ENCODE measurements at places on chromosomes 4 and X. TPM values are rescaled to one million over a fixed set of nuclear protein-coding genes. Genes with fewer than 3 reads are reported as not detected.

DNA sequence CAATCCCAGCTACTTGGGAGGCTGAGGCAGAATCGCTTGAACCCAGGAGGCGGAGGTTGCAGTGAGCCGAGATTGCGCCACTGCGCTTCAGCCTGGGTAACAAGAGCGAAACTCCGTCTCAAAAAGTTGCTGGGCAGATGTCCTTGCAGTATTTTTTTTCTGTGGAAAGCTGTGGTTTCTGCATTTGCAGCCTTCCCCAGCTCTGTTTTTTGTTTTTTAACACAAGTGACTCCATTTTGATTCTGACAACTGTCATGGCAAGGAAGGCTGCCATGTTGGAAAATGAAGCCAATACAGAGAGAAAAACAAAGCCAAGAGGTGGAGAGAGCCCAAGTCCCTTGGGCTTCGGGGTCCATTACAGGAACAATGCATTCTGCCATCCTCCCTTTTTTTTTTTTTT lies 11.7 kb upstream of the SLC10A3 start:
- DNase-seq = no peak

- no peak for DNase-seq
Measured at GRCh38 chrX:19879735-19880378, 7.5 kb downstream of the SH3KBP1 start.

DNA sequence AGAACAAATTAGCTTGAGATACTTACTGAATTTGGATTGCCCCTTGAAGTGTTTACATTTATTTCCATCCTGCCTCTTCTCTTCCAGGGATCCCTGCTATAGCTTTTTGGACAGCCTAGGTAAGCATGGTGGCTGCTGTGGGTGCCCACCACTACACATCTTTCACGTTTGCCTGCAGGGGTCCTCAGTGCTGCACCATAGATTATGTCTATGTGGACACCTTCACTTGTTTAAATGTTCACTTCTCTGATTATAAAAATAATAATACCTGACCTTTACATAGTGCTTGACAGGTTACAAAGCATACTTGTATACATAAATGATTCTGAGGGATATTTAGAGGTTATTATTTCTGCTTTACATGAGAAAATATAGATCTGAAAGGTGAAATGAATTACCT lies 67.9 kb upstream of the SLC4A4 start:
- no peak for DNase-seq

- no peak for DNase-seq
Measured at GRCh38 chr4:53994382-53995102, 69.9 kb downstream of the CHIC2 start.

DNA sequence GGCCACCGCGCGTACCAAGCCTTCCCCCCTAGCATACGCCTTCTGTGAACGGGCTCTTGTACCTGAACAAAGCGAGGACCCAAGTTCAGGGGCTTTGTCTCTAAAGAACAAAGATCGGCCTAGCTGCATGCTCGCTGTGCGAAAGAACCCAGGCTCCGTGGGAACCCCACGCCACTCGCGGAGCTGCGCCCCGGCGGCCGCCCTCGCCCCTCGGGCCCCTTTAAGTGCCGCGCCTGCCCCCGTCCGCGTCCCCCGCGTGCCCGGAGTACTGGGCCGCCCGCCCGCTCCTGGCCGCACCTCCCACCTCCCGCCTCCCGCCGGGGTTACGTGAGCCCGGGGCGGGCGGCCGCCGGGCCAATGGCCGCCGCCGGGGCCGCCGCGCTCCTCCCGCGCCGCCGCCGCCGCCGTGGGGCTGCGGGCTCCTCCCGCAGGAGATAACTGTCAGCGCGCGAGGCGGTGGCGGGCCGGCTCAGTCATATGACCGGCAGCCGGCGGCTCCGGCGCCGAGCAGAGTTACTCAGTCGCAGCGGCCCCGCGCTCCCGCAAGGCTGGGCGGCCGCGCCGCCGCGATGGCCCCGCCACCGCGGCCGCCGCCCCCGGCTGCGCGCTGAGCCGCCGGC lies at the start of gene FNIP2:
Gene FNIP2, plus strand, starts transcription at position 472 of the 620 bp plus-strand sequence. CDS start 187 bp downstream, outside the sequence.
- DNase-seq = no peak

PCDH18 gene
- total RNA-seq = 1.2 TPM

DNA sequence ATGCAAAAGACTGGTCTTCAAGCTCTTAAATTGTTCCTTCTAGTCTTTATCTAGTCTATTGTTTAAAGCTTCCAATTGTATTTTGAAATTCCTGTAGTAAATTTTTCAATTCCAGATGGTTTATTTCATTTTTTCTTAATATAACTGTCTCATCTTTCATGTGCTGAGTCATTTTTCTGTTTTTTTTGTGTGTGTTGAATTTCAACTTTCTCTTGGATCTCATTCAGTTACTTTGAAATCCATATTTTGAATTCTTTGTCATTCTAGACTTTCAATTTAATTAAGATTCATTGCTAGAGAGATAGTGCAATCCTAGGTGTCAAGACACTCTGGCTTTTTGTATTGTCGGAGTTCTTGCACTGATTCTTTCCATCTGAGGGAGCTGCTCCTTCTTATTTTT lies 128.0 kb upstream of the PRKG2 start:
- DNase-seq = no peak

- DNase-seq = no peak
Measured at GRCh38 chrX:3706481-3706880, 7.0 kb downstream of the PRKX start.

ZNF630 gene
- 0.75 TPM for total RNA-seq

MID1 gene
- 13.5 TPM for total RNA-seq

DNA sequence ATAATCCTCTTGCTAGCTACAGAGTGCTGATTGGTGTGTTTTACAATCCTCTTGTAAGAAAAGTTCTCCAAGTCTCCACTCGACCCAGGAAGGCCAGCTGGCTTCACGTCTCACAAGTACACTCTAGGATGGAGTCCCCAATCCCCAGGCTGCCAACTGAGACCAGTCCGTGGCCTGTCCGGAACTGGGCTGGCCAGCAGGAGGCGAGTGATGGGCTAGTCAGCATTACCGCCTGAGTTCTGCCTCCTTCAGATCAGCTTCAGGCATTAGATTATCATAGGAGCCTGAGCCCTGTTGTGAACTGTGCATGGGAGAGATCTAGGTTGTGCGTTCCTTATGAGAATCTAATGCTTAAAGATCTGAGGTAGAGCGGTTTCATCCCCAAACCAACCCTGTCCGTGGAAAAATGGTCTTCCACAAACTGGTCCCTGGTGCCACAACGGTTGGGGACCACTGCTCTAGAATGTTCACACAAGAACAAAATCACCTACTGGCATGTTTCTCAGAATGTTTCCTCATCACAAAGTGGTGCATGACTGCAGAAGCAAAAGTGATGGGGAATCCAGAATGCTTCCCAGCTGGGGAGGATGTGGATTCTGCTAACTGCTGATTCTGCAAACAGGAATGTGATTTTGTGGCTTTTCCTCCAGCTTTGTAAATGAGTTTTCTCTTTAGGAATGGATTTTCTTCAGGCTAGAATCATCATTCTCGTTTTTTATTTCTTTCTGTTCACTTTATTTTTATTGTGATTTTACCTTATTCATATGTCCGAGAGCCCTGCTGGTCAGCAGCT lies 40.9 kb downstream of the SEPTIN11 start:
- no peak for DNase-seq

DNA sequence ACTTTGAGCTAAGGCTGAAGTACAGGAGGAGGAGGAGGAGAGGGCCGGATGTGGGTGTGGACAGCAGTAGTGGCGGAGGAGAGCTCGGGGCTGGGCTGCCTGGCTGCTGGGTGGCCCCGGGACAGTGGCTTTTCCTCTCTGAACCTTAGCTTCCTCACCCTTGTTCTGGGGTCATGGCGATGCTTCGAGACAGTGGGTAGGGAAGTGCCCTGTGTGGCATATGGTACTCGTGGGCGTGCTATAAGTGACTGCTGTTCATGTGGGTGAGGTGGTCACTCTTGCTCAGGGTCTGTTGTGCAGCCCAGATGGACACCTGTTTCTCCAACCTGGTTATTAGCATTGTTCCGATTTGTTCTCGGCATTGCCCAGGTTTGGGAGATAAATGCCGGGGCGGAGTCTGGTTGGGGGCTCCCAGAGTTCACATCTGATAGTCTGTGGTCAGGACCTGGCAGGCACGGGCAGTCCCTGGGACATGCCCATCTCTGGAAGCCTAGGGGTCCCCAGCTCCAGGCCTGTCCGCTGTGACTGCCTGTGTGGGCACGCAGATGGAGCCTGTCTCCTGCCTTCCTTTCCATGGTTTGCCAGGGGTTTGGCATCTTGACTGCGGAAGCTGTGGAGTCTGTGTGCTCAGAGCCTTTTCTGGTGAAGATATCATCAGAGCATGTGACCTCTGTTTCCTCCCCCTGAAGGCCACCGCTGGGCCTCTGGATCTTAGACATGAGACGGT lies 4.9 kb upstream of the CPZ start:
- no peak for DNase-seq

RNF150 gene
- 3.2 TPM for total RNA-seq

DNA sequence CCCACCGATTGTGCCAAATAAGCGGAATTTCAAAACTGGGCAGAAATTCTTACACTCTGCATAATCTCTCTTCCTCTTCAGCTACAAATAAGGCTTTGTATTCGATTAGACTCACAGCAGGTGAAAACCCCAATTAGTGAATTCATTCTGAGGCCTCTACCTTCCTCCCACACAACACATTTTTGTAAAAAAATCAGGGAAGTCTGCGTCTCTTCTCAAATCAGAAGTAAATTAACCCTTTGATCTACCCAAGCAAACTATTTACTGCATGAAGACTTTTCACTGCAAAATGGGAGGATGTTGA lies 200.6 kb upstream of the FTHL17 start:
- no peak for DNase-seq

DNA sequence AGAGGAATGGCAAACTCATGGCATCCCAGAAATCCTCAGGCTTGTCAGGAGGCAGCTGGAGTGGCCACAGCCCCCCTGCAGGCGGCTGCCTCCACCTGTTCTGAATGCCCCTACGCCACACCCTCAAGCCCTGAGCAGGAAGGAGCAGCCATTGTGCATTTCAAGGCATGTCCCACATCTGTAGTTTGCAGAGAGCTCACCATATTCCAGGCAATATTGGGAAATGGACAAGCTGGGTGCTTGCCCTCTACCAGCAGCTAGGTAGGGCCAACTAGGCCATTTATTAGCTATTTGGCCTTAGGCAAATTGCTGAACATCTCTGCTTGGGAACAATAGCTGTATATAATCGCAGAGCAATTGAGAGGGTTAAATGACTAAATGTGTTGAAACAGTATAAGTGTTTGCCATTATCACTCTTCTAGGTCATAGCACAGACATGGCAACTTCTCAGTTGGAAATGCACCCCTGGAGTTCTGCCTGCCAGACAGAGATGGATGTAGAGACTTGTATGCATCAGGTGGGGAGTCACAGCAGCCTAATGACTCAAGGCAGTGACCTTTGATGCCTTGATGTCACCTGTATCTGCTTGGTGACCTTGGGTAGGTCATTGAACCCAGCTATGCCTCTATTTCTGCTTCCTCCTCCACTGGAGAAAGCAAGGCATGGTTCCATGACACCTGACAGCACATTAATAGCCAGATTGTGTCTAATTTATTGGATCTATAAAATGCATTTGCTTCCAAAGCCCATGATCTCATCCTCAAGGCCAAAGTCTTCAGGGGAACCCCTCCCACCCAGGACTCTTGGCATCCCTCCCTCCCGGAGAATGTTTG lies 52.8 kb downstream of the FHDC1 start:
- no peak for DNase-seq

DNA sequence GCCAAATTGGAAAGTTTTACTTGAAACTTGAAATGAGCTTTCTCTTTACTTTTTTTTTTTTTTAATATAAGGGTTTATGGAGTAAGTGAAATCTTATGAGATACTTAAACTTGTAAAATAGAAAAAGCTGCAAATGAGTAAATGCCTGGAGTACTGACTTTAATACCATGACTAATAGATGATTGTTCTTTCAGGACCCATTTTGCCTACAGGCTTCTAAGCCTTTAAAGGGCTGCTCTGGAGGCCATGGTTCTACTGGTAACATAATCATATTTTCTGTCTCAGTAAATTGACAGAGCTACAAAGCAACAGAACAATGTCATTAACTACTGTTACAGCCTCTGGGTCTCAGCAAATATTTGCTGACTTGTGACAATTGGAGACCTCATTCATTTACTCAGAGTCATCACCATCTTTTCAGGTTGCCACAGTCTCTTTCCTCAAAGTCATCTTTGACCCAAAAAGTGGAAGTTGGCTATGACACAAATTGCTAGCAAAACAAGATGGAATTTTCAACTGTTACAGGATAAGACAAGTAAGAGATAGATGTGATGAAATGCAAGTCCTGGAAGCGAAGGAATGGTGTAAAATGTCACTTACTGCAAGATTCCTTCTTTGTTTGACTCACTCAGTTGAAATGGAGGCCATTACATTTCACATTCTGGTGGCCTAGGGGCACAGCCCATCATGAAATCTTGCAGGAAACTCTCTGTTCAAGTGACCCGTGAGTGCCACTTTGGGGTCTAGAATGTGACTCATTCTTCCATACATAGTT lies 132.7 kb downstream of the BTC start:
- DNase-seq = no peak

MTMR8 gene
- 1.7 TPM for total RNA-seq

EXOC1L gene
- not detected for total RNA-seq

GRCh38 chr4:124526331-124526730 lies 186.2 kb downstream of the ANKRD50 start:
- DNase-seq = no peak

- no peak for DNase-seq
Measured at GRCh38 chr4:145825255-145825654, 113.4 kb downstream of the ZNF827 start.

GDPD2 gene
- total RNA-seq = 0.07 TPM

- no peak for DNase-seq
Measured at GRCh38 chrX:110403441-110404238, 45.0 kb downstream of the RTL9 start.

NDP gene
- total RNA-seq = not detected

CFAP99 gene
- total RNA-seq = not detected

DNA sequence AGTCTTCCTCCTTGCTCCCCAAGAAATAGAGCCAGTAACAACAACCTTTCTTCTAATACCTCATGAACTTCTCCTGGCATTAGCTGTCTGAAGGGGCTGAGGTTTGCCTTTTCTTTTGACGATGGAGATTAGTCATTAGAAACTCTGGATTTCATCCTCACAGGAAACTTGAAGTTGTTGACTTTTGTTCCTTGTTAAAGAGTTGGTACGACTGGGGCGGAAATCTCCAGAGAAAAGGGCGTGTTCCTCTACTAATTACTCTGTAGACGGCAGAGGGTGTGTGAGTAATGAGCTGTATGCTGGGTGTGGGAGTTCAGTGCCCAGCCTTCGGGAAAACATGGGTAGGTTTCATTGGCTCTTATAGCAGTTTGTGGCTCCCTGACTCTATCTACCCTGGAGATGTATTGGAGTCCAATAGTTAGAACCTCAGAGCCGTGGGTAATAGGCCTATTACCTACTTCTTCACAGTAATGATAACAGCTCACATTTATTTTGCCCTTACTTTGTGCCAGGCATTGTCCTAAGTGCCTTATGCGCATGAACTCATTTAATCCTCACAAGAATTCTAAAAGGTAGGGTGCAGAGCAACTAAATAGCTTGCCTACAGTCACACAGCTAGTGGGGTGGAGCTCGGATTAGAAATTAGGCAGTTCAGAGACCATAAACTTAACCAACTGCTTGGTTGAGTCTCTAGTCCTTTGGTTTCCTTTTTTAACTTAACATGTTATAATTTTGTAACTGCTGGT lies 23.4 kb downstream of the TMEM164 start:
- DNase-seq = no peak

GIMD1 gene
- not detected for total RNA-seq
